ENCODE measurements at places on chromosomes 3 and 15. TPM values are rescaled to one million over a fixed set of nuclear protein-coding genes. Genes with fewer than 3 reads are reported as not detected.

GRCh38 chr3:32837366-32837765, 19.6 kb downstream of the TRIM71 start:
- DNase-seq, result no peak

GRCh38 chr3:155605571-155605970, 139.3 kb downstream of the PLCH1 start:
- no peak for DNase-seq

DNA sequence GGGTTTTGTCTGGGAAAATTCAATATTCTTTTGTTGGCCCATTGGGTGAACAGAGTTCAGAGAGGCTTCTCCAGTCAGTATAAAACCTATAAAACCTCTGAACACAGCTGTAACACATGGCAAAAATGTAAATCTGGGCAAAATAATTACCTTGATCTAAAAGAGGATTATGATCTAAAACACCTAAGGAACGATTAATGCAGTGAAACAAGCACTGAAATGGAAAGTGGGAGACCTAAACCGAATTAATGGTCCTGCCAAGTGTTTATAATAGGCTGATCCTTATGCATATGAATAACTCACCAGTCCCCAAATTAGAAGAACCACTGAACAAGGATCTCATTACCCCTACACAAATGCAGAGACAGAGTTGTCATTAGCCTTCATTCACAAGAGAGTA, 32.6 kb downstream of the AVEN start:
- no peak for DNase-seq

GRCh38 chr3:133620066-133620784, 41.5 kb downstream of the TOPBP1 start:
- no peak for DNase-seq

GRCh38 chr15:28915935-28916334, 30.2 kb downstream of the APBA2 start:
- DNase-seq, result no peak

GRCh38 chr3:152287898-152288576, 19.3 kb downstream of the MBNL1 start:
- no peak for DNase-seq

GRCh38 chr15:55221090-55222011, 24.6 kb upstream of the RSL24D1 start:
- peak; percentile 41 for DNase-seq

DNA sequence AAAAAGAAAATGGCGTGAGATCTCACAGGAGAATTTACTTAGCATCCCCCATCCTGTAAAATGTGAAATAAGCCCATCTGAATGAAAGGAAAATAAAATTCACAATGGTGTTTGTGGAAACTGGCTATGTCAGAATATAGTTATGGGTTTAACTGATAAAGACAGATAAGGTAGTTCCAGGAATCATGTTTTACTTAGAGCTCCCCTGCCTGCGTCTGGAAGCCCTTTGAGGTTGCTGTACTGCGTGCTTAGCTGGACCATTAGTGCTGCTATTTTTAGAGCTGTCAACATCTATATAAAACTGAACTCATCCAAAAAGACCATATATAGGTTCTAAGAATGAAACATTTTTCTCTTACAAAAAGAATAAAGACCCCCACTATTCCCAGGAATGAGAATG, 130.8 kb downstream of the LSAMP start:
- DNase-seq, result no peak

- peak; percentile 74 for DNase-seq
Measured at GRCh38 chr15:77840991-77841775, 208.5 kb upstream of the LINGO1 start.

GRCh38 chr3:74643636-74644035, 29.2 kb upstream of the CNTN3 start:
- DNase-seq, result peak; percentile 29

- peak; percentile 92 for DNase-seq
Measured at GRCh38 chr3:126208606-126209256, 28.3 kb upstream of the ALDH1L1 start.

DNA sequence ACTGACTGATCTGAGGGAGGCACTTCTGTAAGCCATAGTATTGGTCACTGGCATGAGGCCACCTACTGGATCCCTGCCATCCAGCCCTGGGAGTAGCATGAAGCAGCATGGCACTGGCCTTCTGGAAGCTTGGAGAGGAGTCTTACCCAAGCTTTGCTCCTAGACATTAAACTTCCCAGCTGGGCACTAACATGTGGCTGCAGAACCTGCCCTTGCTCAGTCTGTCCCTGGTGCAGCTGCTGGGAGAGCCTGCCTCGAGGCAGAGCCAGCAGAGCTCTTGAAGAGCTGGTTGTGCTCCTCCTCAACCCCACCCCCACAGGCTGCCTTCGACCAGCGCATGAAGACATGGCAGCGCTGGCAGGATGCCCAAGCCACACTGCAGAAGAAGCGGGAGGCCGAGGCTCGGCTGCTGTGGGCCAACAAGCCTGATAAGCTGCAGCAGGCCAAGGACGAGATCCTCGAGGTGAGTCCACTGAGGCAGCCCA, 17.1 kb upstream of the SNX22 start:
- peak; percentile 95 for DNase-seq

The GUCA1C gene
- total RNA-seq, result not detected

The AMT gene
- total RNA-seq, result 5.0 TPM

The PSTPIP1 gene
- total RNA-seq, result 3.0 TPM

The GOLGA6A gene
- 0.22 TPM for total RNA-seq

Measured in thyroid gland (tissue), 4 donors.